ENCODE measurements at places on chromosomes 5 and 9.

DNA sequence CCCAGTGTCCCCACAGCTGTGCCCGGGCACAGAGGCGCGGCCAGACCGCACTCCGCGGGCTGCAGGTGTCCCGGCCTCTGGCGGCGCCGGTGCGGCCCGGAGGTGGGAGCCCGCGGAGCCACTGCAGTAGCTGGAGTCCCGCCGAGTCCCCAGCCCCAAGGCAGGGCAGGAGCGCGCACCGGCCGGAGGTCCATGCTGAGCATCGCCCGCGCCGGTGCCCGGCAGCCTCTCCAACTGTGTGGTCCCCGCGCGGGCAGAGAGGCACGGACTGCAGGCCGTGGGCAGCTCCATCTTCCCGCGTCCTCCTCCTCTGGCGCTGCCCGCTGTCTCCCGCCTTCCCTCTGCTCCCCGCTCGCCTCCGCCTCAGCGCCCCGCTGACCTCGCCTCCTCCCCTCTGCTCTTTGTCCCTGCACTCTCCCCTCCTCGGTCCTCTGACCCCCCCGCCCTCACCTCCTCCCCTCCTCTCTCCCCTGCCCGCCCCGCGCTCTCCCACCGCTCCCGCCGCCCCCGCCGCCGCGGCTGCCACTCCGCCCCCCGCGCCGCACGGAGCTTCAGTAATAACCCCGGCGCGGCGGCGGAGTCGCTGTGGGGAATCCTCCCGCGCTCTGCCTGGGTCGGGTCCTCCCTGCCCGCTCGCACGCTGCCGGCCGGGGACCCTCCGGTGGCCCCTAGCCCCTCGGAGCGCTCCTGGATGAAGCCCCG is at the start of gene ADAMTS16:
ADAMTS16 (plus strand) TSS at position 554 of the 702 bp plus-strand sequence; CDS start at position 692, 138 bp downstream.
- DNase-seq: no peak

- no peak for DNase-seq
Observed at GRCh38 chr5:176342766-176343458, 18.7 kb downstream of the KIAA1191 start.

GRCh38 chr5:139468421-139468931 is 2.3 kb upstream of the SMIM33 start:
- no peak for DNase-seq

- peak; percentile 96 for DNase-seq
Observed at GRCh38 chr5:150317048-150318003, 14.6 kb upstream of the ARSI start.

- DNase-seq: no peak
Observed at GRCh38 chr5:15132816-15133405, 261.3 kb upstream of the ANKH start.

- DNase-seq: no peak
Observed at GRCh38 chr9:68631811-68632210, 73.2 kb upstream of the PIP5K1B start.

DNA sequence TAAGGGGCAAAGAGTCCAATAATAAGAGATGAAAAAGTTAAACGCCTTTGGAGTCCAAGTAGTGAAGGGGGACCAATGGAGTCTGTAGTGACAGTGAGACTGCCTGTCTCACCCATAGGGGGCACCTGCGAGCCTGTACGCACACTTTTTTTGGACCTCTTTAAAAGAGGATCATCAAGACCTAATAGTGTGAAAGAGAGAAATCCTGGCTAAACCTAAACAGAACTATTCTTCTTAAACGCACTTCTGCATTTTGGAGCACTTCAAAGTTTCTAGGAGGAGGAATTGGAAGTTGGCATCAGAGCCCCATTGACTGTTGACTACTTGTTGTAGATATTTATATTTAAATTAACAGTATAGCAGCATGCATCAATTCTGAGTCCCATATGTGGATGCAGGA is 636.1 kb upstream of the KLF4 start:
- no peak for DNase-seq

DNA sequence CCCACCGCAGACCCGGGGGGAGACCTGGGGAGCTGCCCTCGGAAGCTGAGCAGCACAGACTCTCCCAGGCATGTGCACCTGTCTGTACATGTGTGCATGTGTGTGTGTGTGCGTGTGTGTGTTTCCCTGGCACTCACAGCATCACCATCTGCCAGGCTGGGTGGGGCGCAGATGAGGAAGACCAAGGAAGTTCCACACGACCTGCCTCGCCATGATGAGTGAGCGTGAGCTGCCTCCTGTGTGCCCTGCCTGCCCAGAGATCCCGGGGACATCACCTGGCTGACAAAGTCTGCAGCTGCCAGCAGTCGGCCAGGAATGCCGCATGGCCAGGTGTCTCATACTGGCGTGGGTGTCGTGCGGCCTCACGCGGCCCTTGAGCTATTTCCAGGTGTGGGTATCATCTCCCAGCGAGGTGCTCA is 4.0 kb upstream of the GPSM1 start:
- DNase-seq: no peak

DNA sequence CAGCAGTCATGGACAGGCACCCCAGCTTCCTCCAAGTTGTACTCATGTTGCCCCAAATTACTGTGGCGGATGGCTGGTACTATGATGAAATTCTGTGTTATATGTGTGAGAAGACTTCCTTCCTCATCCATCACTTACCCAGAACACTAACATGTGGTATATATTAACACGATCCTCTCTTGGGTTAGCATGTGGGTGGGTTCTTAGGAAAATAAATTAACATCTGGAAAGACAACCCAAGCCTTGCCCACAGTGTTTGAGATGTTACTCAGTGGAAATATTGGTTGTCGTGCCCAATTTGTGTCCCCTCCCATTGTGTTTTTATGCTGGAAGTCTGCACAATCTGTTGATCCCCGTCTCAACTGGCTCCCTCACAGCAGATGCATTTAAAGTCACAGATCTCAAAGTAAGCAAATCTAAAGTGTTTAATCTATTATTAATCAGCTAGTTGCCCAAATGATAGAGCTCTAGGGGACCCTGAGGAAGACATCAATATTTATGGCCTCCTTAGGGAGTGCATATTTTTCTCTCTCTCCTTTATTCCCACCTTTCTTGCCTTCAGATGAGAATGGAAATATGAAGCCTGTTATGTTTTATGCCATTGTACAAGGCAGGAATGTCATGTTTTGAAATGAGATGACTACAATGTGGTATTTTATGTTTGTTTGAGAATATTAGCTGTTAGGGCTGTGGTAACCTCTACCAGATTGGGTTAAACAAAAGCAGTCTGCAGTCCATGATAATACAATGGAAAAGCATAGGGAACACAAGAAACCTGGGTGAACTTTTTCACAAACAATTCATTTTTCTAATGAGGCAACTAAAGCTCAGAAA is 93.9 kb downstream of the GRIA1 start:
- no peak for DNase-seq

DNA sequence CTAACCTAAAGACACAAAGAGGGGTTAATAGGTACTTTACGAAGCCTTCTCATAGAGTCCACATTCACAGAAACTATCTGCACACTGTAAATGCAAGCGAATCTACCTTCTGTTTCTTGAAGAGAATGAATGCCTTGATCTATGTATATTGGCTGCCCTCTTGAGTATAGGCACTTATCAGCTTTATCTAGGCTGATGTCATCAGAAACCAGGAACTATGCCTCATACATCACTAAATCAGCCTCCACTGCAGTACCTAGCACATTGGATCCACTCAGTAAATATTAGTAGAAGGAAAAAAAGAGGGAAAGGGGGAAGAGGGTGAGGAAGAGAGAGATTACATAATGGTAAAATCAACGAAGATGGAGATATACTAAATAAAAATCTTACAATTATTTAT is 477.1 kb downstream of the CAAP1 start:
- no peak for DNase-seq

GRCh38 chr9:125235804-125236519 is 5.2 kb downstream of the HSPA5 start:
- no peak for DNase-seq

GRCh38 chr5:118883362-118883761 is 105.0 kb downstream of the DTWD2 start:
- DNase-seq: no peak

DNA sequence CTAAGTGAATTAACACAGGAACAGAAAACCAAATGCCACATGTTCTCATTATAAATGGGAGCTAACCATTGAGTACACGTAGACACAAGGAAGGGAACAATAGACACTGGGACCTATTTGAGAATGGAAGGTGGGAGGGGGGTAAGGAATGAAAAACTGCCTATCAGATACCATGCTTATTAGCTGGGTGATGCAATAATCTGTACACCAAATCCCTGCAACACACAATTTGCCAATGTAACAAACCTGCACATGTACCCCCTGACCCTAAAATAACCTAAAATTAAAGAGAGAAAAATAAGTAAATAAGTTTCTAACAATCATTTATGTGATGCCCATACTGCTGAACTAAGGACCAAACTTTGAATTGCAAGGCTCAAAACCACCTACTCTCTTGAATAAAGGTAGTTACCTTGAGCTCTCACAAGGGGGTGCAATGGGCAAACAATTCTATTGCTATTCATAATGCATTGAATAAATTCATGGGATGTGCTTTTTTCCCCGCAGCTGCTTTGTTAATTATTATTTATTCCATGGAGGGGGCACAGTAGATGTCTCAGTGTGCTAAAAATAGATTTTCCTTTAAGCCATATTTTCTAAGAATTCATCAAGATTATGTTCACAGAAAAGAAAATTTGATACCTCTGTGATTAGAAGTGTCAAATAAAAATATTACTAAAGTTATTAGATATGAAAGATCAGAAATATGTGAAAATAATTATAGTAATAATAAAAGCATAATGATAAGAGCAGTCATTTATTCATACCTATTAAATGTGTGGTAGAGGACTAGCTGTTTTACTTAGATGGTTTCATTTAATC is 76.2 kb upstream of the PTPN3 start:
- DNase-seq: peak; percentile 24

- DNase-seq: no peak
Observed at GRCh38 chr5:111961862-111962261, 204.9 kb upstream of the NREP start.

DNA sequence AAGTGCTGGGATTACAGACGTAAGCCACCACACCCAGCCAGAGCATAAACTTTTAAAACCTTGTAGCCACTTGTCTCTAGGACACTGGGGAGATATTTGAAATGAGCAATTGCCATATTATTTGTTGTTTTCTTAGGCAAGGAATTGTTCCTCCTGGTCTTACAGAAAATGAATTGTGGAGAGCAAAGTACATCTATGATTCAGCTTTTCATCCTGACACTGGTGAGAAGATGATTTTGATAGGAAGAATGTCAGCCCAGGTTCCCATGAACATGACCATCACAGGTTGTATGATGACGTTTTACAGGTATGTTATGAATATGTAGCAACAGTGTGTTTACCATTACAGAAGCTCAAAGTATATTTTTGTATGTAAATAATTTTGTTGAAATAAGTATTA is 30.5 kb downstream of the SFXN1 start:
- DNase-seq: no peak

GRCh38 chr9:134410071-134410834 is 84.0 kb downstream of the RXRA start:
- no peak for DNase-seq

DNA sequence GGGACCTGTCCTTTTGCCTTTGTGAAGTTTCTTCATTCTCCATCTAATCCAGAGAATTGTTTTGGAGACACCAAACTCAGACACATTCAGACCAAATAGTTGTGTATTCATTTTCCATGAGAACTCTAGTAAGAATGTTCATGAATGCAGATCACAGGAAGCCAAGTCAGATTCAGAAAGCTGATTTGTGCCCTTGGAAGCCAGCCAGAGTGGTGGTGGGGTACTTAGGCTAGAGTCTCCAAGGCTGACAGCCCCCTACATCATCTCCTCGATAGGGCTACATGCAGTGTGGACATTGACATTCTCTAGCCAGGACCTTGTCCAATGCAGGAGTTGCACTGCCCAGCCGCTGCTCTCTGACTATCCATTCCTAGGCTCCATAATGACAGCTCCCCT is 137.6 kb downstream of the UGCG start:
- DNase-seq: no peak

GRCh38 chr9:118295413-118295812 is 591.2 kb downstream of the TLR4 start:
- no peak for DNase-seq

DNA sequence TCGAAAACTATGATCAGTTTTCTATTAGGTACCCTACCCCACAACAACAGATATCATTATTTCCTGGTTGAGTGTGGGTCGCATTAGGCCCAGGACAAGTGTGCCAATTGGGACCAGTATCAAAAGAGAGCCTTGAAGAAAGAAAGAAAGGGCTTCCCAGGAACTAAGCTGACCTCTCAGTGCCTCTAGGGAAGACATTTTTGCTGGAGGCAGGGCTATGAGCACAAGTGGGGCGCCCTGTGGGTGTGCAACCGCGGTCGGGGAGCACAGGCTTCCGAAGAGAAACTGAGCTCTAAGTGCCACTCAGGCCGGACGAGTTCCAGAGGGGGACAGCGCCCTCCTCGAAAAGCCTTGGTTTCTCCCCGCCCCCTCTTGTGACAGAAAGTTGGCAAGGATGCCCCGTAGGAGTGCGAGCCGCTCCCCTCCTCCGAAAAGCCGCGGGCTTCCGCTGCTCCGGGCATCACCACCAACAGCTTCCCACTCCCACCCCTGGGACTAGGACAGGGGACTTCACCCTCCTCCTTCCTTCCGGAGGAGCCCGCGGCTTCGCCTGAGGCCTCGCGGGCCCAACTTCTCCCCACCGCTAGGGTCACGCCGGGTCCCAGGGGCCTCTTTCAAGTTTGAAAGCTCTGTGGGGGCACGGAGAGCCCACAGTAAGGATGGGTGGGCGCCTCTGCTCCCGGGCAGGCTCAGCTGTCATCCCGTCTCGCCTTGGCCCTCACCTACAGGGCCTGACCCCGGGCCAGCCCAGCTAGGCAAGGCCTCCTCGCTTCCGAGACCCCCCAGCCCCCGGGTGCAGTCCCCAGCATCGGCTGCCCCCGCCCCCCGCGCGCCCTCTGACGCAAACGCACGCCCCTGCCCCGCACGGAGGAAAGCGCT is 2.0 kb downstream of the NR2F1-AS1 start:
- DNase-seq: no peak

DNA sequence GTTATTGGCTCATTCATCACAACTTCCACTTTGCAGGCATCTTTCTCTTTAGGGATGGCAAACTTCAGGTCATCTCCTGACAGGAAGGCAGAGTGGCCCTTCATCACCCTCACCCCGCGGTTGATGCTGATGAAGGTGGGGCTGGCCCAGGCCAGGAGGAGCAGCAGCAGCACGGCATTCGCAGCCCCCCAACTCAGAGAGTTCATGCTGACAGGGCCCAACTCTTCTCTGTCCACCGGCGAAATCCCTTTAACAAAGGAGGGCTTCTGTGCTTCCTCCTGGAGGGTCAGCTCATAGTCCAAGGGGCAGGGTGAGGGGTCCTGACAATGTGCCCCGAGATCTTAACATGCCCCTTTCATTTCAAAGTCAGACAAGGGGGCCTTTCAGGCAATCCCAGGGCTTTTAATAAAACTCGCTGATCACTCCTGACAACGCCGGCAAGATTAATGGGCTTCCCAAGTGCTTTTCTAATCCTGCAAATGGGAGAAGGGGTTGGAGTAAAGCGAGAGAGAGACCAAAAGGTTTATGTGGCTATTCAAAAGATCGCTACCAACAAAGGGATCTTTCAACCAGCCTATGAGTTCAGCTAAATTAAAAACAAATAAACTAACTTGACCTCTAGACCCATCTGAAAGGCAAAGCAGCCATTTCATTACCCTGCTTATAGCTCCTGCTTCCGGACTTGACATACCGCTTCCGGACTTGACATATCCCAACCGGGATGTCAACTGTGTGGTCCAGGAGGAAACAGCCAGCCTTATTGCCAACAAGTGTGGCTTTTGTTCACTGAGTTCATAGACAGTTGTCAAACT is 41.2 kb downstream of the FREM1 start:
- no peak for DNase-seq
